ENCODE measurements at places on chromosomes 11 and 22. TPM values are rescaled to one million over a fixed set of nuclear protein-coding genes. Genes with fewer than 3 reads are reported as not detected.

The USP2 gene
- 0.29 TPM for total RNA-seq

The SLC25A45 gene
- 2.0 TPM for total RNA-seq

The PARVA gene
- 53.1 TPM for total RNA-seq

The NRIP3 gene
- 21.7 TPM for total RNA-seq

The PCF11 gene
- total RNA-seq = 29.6 TPM

The YPEL4 gene
- total RNA-seq = 2.6 TPM

The SCGB1D2 gene
- total RNA-seq = not detected

The SNX32 gene
- 1.2 TPM for total RNA-seq

The OR2AT4 gene
- total RNA-seq = not detected

The OR5M3 gene
- total RNA-seq = not detected

The SLC6A5 gene
- under 0.01 TPM for total RNA-seq

The SLCO2B1 gene
- under 0.01 TPM for total RNA-seq
